ENCODE measurements at places on chromosomes 6 and 20. TPM values are rescaled to one million over a fixed set of nuclear protein-coding genes. Genes with fewer than 3 reads are reported as not detected.

DNA sequence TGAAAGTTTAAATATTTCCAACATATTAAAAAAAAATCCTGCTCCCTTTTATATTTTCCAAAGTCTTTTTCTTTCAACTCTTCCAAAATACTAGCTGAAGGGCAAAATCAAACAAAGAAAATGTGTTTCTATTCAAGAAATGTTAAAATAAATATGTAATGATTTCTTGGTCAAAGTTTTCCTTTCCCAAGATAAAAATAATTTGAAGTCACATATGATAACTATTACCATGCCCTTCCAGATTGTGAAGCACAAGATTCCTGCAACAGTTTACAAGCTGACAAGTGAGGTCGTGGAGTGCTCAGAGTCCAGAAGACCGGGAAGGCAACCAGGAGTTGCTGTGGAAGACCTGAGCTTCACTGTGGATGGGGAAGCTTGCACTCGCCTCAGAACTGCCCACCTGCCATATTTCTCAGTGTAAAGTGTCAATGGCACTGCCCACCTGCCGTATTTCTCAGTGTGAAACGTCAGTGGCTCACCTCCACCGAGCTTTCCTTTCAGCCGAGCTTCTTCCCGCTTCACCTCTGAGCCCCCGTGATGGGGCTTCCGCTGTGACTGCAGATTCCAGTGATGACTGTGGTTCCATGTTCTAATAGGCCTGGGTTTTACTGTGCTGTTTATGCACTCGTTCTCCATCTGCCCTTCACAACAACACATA, 160.5 kb downstream of the THBS2 start:
- DNase-seq: no peak

DNA sequence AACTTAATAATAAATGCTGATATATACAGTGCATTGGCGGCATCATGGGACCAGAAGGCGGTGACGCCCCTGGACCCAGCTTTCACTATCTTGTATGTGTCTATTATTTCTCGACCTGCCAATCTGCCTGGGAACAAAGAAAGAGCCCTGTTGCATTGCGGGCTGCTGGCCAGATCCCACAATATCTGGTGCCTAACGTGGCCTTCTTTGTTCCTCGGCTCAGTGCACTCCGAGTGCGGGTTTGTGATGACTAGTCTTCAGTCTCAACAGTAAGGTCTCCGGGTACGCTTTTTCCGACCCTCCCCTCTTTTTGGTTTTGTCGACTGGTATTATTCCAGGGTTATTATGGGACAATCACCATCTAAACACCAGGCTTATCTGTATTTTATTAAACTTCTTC, 291.5 kb downstream of the TBC1D32 start:
- no peak for DNase-seq

MMP24 gene
- polyA plus RNA-seq: 2.6 TPM

DNA sequence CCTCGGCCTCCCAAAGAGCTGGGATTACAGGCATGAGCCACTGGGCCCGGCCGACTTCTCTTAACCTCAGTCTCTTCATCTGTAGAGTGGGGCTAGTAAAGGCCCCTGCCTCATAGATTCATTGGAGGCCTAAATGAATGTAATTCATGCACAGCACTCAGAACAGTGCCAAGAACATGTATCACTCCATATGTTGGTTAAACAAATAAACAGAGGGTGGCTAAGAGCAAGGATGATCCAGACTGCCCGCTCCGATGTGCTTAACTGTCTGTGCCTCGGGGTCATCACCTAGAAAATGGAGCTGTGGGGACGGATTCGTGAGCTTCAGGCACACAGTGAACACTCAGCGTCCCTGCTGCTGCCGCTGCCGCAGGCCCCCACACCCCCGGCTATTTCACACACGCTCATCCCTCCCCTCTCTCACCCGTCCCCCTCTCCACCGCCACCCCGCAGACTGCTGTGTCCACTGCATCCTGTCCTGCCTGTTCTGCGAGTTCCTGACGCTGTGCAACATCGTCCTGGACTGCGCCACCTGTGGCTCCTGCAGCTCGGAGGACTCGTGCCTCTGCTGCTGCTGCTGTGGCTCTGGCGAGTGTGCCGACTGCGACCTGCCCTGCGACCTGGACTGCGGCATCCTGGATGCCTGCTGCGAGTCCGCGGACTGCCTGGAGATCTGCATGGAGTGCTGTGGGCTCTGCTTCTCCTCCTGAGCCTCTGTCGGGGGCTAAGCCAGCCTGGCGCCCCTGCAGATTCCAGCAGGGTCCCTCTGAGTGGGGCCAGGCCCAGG, 14.8 kb downstream of the MDFI start:
- DNase-seq: no peak

- peak; percentile 43 for DNase-seq
These were observed 97.1 kb upstream of the TOP1 start for GRCh38 chr20:40931410-40932044.

STMN3 gene
- polyA plus RNA-seq: 36.7 TPM

UBE2C gene
- 74.4 TPM for polyA plus RNA-seq

DNA sequence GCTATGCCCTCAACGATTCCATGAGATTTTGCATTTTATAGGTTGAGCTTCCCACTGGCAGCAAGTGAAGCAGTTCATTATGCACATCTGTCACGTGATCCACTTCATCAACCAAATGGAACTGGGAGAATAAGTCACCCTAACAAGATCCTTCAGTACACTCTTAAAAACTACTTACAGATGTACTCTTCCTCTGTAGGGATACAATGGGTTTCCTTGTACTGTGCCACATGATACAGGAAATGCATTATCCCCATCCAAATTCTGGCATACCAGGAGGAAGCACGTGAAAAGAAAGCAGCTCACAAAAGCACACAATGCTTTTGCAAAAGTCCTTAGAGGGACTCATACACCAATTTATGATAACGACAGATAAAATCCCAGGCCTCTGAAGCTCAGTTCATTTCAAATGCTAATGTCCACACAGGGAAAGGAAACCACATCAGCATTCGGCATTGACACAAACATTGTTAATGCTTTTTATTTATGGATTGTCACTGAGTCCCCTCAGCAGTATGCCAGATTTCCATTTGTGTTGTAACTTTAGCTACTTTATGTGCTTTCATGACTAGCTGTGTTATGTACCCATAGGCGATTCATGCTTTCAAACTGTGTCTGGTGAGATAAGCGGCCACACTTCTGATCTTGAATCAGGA, 58.1 kb upstream of the REV3L start:
- DNase-seq: no peak

CCDC28A gene
- 22.9 TPM for polyA plus RNA-seq

- no peak for DNase-seq
These were observed 8.8 kb upstream of the TAF8 start for GRCh38 chr6:42041481-42042053.

GRCh38 chr6:74170118-74170517, 474.1 kb downstream of the CD109 start:
- DNase-seq: no peak

- DNase-seq: no peak
These were observed 62.5 kb upstream of the PTGIS start for GRCh38 chr20:49630396-49630951.

CRIP3 gene
- polyA plus RNA-seq: 3.7 TPM

DNA sequence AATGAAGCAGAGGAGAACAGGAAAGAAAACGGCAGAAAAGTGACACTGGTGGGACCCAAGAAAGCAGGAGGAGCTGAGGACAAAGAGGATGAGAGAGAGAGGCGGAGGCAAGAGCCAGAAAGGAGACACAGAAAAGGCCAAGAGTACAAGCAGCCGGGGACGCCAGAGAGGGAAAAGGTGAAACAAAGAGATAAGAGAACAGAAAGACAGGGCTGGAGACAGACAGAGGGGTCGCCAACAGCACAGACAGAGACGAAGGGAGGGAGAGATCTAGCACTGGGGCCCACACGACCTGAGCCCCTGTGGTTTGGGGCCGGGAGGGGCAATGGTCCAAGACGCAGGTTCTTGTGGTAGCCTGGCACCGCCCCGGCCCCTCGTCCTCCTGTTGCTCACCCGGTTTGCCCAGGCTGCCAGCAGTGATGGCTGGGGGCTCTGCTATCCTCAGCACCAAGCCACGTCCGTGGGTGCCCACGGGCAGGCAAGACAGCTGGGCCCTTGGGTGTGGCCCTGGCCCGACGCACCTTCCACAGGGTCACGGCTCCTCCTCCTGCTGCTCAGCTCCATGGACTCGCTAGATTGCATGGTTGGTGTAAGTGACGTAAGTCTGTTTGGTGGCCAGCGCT, 123.5 kb downstream of the GRM4 start:
- DNase-seq: no peak

GRCh38 chr6:10368861-10369260, 46.0 kb downstream of the TFAP2A start:
- peak; percentile 71 for DNase-seq

Measured in renal cortex interstitium (tissue), 15 donors.